Stromal cell of bone marrow (primary cell): ENCODE measurements at places on chromosomes 11 and 22.

GRCh38 chr22:23908587-23909205 is 14.5 kb downstream of the MIF start:
- no peak for DNase-seq

DNA sequence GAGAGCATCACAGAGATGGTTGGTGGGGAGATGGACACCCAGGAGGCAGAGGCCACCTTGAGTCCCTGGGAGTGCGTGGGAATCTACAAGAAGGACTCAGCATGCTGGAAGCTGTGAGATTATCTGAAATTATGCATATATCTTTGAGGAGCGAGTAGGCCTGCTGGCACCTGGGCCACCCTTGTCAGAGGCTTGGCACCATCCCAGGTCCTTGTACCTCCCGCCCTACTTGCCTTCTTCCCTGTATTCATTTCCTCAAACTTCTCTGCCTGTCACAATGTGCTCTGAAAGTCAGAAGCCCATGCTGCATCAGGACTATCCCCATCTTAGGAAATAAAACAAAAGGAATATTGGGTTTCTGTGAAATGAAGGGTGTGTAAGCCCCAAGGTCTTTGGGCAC is 133.0 kb upstream of the CSNK2A3 start:
- DNase-seq: no peak

- no peak for DNase-seq
These were observed 440.5 kb downstream of the TBC1D22A start for GRCh38 chr22:47202819-47203553.

GRCh38 chr11:75872887-75873416 is 57.9 kb downstream of the UVRAG start:
- DNase-seq: no peak

DNA sequence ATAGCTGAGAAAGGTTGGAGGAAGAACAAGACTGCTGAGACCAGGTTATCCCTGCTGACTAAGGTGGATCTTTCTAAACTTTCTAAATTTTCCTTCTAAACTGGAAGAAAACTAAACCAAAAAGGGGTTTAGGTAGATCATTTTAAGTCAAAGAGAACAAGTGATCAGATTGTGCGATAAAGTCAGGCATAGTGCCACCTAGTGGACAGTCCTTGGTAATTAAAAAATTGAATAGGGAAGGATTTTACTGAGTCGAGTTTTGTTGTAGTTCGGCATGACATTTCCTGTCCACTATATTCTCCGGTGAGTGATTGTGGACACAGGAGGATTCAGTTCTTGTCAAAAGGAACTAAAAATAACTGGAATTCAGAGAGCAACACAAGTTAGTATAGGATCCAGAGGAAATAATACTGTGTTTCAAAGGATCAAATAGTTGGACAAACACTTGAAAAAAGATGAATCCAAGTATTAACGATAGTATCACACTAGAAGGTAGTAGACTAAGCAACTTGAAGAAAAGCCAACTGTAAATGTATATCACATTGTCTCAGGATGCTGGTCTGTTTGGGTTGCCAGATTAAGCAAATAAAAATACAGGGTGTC is 1236.4 kb downstream of the FAM181B start:
- DNase-seq: peak; percentile 9

DNA sequence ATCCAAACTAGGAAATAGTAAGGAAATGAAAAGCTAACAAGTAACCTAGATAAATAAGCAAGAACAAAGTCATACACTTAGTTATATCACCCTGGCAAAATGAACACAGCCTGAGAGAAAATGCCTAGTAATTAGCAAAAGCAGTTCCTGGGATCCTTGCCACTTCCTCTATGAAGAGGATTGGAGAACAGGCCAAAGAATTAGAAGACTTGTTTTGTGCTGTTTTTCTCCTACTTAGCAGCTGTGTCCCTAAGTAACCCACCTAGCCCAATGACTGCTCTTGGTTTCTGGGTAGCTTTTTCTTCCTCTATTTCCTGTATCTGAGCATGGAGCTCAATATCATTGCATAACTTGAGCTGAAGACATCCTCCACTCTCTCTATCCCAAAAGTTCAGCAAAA is 713.9 kb downstream of the ETS1 start:
- no peak for DNase-seq

DNA sequence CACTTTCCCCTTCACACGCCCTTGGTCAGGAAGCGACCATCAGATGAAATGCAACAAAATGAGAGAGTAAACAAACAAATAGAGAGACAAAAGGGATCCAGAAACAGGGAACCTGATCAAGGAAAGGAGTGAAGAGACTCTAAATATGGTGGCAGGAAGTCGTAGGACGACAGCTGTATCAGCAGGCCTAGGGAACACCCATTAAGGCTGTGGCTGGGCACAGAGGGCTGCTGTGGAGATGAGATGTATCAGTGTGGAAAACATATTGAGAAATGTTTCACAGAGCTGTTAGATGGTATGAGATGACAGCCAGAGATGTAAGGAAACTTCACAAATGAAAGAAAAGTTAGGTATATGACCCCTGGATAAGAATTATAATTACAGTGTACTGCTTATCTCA is 155.8 kb upstream of the MTMR2 start:
- no peak for DNase-seq

GRCh38 chr11:101096036-101096704 is 33.4 kb downstream of the PGR start:
- no peak for DNase-seq

- no peak for DNase-seq
These were observed 27.6 kb downstream of the DKK3 start for GRCh38 chr11:11980841-11981308.

- peak; percentile 93 for DNase-seq
These were observed 9.6 kb upstream of the UCP3 start for GRCh38 chr11:74018331-74019005.

DNA sequence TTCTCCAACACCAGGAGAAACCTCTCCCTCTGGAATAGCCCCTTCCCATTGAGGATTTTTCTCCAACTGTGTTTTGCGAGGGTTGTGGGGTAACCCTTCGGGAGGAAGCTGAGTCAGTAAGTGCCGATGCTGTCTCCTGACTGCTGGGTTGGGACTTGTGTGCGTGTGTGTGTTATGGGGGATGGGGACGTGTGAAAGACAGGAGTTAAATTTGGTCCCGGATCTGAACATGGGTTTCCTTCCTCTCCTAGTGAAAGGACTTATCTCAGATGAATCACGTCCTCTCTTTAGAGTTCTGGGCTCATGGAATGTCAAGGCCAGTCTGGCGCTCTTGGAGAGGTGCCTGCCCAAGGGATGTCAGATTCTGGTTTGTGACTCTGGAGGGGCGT is 33.3 kb downstream of the KIAA1671 start:
- peak; percentile 90 for DNase-seq

DNA sequence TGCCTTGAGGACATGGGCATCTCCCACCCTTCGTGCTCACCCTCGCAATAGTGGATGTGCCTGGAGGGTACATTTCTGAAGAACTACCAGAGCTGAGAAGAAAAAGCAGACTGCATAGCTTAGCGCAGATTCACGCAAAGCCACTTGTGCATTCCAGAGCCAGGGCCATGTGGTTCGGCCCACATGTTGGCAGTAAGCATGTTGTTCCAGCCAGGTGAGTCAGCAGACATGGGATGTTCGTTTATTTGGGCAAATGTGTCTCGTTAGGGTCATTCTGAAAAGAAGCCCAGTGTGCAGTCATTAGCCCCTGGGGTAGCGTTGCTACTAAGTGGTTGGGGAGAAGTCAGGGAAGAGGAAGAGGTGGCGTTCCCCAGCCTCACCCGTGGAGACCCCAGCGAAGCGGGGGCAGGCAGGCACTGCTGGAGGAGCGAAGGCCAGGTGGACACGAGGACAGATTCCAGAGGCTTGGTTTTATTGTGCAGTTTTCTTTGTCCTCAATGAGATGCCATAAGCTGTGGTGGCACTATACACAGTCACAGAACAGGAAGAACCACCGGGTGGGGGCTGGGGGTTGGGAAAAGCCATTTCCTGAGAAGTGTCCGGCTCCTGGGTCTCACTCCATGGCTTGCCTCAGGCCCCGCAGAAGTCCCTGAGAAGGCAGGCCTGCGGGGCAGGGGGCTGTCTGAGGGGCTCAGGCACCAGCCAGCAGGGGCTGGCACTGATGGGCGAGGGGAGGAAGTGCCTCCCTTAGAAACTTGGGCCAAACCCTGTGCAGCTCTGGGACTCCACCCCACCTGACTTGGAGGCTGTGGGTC is 5.0 kb downstream of the THY1 start:
- peak; percentile 73 for DNase-seq

- DNase-seq: no peak
These were observed 37.5 kb downstream of the FAM227A start for GRCh38 chr22:38618682-38619081.

DNA sequence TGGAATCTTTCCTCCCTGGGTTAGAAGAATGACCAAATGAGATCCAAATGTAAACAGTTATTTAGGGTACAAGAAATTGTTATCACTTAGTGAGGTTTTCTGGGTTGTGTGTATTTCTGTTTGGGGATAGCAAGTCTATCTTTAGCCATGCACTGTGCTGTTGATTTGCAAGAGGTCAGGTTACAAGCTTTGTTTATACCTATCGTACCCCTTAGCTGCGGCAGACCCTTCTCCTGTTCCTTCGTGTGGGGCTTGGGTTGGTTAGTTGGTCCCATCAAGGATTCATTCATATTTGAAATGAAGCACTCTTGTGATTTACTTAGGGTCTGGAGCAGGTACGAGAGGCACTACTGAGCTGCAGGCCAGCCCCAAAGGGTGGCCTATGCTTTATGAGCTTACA is 72.6 kb downstream of the USP35 start:
- DNase-seq: no peak

- DNase-seq: no peak
These were observed 6.7 kb downstream of the USP2 start for GRCh38 chr11:119374632-119375336.

GRCh38 chr11:117919781-117920221 is 9.4 kb downstream of the TMPRSS13 start:
- no peak for DNase-seq

DNA sequence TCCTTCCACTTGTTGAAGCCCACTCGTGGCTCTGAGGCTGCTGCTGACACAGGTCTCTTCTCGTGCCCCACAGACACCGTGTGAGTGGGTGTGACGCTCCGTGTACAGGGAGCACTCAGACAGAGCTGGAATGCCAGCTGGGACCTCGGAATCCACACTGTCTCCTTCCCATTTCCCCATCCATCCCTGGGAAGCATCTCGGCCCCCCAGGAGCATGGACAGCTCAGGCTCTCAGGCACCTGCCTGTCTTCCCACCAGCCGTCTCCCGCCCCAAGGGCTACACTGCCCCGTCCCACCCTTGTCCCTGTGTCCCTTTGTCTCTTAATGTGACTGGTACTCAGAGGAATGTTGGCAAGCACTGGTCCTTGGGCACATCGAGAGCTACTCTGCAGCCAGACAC is 63.8 kb downstream of the ARHGAP8 start:
- no peak for DNase-seq

- DNase-seq: peak; percentile 76
These were observed 64.4 kb downstream of the MYH9 start for GRCh38 chr22:36323182-36323854.

DNA sequence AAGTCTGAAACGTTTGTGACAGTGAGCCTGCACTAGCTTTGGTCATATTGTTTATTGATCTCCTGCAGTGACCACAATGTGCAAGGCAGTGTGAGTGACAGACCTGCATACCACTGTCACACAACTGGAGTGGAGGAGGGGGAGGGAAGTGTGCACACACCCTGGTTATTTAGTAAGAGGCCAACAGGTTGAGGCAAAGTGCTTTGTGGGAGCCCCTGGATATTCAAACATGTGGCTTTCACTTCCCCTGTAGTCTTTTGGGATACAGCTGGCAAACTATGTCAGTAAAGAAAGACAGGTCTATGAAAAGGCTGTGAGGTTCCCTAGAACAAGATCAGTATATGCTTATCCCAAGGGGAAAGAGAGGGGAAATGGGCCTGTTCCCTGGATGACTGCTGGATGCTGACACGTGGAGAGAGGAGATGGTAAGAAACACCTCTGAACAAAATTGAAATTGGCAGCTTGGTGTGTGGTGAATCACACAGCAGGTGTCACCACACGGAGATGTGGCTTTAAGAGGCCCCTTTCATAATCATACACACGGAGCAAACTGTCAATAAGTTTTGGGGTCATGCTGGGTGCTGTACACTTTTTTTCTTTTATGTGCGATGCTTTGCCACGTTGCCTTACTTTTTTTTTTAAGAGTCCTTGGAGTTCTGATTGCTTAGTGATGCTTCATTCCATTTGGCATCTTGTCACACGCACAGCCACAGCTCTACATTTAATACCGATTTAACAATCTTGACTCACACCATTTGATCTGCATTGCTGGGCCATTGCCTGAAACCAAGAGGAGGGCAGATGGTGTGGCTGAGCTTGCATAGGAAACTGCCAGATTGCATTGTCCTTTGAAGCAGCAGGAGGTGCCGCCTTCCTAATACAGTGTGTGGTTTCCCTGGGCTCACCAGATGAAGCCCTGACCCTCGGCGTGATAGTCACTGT is 11.3 kb downstream of the OSBP2 start:
- peak; percentile 92 for DNase-seq

DNA sequence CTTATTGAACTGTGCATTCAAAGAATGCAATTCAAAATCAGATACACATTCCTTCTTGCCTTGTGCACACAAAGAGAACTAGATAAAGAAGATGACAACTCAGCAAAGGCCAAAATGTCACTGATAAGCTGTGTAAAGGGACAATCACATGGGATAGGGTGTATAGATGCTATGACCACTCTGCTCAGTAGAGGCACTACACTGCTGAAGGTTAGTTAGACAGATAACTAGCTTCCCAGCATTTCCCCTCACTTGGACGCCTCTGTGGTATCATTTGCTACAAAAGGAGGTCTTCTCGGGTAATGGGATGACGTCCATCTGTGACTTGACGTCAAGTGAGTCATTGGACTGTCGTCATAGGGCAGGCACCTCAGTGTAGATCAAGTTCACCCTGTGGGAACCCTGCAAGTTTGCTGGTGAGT is 424.9 kb upstream of the CCDC90B start:
- DNase-seq: no peak

- no peak for DNase-seq
These were observed 295.4 kb downstream of the CADM1 start for GRCh38 chr11:115208808-115209259.

DNA sequence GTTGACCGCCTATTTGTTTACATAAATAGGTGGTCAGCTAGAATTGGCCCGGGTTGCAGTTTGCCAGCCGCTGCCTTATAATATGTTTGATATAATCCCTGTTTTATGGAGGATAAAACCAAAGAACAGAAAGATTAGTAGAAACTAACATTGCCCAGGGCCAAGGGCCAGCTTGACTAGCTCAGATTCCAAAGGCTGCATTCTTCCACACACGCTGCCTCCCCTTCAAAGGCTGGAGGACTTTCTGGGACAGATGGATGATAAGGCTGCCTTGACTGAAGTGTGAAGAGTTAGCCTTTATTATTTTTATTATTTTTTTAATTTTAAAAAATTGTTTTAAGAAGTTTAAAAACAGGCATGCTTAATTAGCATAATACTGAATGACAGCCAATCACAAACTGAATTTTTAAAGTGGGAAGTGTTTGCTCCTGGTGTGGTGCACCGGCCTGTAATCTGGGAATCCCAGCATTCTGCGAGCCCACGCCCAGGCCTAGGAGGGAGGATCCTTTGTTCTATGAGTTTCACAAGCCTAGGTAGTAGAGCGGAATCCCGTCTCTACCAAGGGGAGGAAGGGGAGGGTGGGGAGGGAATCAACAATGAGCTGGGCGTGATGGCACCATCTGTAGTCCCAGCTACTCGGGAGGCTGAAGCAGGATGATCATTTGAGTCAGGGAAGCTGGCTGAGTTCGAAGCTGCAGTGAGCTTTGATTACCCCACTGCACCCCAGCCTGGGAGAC is 114.9 kb downstream of the NAV2 start:
- no peak for DNase-seq

GRCh38 chr22:47201996-47202818 is 439.8 kb downstream of the TBC1D22A start:
- DNase-seq: no peak
